ENCODE measurements at places on chromosomes 7 and 10.

DNA sequence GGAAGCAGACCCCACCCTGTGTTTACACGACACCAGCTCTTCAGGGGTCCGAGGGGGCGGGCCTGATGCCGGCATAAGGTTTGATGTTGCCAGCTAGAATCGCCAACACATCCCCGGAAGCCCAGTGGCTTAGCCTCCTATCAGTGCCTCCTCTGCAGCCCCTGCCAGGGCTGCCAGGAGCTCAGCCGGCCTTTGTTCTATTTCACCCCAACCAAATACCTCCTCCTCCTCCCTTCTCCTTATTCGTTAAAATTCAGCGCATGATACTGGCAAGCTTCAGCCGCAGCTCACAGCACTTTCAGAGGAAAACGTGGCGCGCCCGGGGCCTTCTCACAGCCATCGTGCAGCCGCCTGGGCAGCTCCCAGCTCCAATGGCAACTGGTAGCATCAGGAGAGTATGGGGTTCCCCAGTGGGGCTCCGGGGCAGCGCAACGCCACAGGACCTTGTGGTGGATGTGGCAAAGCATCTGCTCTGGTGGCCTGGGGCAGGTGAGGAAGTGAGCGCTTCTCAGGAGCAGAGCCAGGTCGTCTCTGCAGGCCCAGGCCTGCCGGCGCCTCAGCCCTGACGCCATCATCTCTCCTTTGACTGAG lies 176.4 kb upstream of the RHEB start:
- DNase-seq: no peak

- no peak for DNase-seq
These were observed 319 bp upstream of the GATA3 start for GRCh38 chr10:8054244-8054493.

DNA sequence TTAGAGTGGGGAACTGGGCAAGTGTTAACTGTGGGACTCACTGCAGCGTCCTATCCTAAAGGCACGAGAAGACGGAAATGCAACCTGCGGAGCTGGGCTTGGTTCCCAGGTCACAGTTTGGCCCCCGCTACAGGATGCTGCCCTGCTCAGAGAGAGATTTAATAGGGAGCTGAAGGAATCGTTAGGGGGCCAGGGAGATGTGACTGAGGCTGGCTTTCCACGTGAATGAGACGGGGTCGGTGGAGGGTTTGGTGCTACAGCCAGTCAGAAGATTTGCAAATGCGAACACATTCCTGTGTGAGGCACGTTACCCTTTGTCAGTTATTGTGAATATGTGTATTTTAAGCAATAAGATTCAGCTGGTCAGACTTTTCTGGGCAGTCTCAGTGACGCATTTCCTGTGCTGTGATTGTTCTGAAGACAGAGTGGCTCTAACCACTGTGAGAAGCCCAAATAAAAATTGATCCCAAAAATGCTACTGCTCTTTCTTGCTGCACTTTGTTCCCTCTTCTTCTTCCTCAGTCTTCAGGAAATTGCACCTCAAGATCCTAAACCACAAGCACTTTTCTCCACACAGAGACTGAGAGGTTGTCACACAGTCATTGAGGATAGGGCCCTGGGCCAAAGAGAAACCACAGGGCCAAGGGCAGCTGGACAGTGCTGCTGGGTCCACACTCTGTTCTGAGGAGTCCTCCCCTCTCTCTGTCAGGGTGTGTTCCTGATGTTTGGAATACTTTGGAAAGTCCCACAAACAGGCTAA lies 21.2 kb downstream of the CYP17A1 start:
- DNase-seq: no peak

- DNase-seq: no peak
These were observed 14.8 kb downstream of the ATG9B start for GRCh38 chr7:151009327-151010036.

GRCh38 chr7:68314208-68314607 lies 1284.1 kb upstream of the AUTS2 start:
- DNase-seq: no peak

GRCh38 chr10:497898-498451 lies 191.5 kb downstream of the DIP2C start:
- no peak for DNase-seq

GRCh38 chr7:43649755-43650274 lies 66.9 kb downstream of the STK17A start:
- peak; percentile 76 for DNase-seq

GRCh38 chr10:75234683-75235374 lies 928 bp downstream of the COMTD1 start:
- no peak for DNase-seq

GRCh38 chr7:143979998-143980397 lies 20.1 kb upstream of the OR6B1 start:
- no peak for DNase-seq

DNA sequence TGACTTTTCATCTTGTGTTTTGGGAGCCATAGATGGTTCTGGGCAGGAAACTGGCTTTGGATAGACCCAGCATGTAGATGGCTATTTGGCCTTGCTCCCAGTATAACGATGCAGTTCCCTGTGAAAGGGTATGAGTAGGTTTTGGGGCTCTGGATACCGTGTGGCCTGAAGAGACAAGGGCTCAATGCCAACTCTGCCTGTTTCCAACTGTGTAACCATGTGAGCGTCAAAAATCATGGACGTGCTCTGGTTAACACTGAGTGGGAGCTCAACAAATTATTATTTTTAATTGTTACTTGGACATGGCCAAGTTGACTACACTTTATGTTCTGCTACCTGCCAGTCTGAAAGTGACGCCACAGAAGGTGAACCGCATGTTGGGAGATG lies 41.8 kb downstream of the EGFR start:
- no peak for DNase-seq

- DNase-seq: no peak
These were observed 234.8 kb downstream of the TRIL start for GRCh38 chr7:28723336-28723735.

- no peak for DNase-seq
These were observed 52.0 kb downstream of the RAB11FIP2 start for GRCh38 chr10:117994771-117995170.

DNA sequence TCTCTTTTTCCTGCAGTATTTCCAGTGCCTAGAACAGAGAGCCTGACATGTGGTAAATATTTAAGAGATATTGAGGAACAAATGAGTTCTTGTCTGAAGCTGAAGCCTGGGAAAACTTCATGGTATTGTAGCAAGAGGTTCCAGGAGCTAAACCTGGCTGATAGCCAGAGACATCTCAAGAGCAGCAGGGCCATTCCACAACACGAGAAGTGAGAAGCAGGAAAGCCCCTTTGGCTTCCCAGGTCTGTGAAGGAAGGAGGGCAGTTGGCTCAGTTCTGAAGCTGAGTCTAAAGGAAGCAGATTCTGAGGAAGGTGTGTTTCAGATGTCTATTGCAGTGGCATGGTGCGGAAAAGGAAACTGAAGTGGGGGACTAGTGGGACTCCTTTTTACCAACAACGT lies 63.8 kb upstream of the FAM204A start:
- DNase-seq: no peak

DNA sequence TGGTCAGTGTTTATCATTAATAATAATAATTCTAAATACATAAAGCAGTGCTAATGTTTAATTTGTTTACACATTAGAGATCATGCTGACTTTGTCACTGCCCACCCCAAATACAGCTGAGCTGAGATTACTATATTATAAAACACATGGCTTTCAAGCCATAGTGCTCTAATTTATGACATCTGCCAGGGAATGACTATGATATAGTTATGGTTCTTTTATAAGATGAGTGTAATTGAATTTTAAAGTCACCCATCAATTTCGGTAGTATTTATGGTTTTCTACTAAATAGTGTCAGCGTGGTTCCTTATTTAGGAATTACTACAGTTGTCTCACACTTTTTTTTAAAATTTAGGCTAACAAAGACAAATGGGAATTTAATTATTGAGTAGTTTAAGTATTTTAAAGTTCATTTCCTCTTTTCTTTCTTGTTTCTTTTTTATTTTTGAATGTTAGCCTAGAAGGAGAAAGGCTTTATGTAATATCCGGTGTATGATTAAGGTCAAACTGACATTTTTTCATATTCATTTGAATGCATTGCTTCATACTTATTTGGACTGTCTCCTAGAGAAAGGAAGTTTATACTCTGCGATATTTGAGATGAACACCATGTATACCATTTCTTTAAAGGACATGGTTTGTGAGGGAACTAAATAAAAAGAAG lies 3.9 kb downstream of the CDK14 start:
- no peak for DNase-seq

- DNase-seq: no peak
These were observed 533.4 kb downstream of the TCERG1L start for GRCh38 chr10:130778166-130778545.

DNA sequence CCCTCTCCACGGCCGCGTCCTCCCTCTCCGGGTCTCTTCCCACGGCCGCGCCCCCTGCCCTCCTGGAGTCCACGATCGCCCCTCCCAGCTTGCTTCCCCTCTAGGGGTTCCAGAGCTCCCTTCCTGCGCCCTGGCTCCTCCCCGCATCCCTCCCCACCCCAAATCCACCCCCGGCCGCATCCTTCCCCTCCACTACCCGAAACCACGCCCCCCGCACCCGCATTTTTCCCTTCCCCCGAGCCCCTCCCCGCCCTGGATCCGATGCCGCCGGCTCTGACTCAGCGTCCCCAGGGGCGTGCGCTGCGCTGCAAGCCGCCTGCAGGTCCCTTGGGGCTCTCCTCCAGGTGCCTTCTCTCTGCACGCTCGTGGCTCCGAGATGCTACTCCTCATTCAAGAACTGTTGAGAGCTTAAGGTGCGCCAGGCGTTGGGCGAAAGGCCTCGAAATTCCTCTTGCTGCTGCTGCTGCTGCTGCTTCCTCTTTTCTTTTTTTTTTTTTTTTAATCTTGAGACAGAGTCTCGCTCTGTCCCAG lies 372 bp upstream of the TMEM130 start:
- DNase-seq: no peak

DNA sequence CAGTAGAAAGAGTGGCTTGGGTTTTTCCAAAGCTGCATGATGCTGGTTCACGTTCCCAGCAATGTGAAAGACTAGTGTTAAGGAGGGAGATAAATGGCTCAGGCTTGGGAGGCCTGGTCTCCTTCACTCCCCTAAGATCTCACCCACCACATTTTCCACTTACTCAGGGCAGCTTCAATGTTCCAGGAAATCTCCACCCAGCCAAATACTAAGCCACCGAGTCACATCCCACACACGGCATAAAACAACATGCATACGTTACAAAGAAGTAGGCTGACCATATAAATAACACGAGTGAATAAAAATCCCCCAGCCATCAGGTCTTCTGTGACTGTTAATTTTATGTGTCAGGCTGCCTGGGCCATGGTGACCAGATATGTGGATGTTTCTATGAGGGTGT lies 303.5 kb downstream of the SFMBT2 start:
- DNase-seq: no peak

DNA sequence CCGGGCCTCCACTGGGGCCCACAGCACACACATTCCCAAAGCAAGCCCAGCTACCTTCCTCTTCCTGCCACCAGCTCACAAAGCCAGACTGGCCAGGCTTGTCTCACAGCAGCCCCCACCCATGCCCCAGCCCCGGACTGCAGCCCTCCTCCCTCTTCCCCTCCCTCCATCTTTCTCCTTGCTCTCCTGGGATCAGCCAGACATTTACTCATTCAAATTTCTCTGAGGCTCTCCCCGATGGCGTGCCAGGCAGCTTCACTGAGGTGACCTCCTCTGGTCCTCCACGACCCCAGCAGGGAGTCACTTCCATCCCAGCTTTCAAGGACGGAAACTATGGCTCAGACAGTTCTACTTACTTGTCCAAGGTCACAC lies 187.5 kb downstream of the GRID1 start:
- DNase-seq: no peak

- no peak for DNase-seq
These were observed 73.8 kb upstream of the EFCAB10 start for GRCh38 chr7:105655067-105655466.

- DNase-seq: peak; percentile 27
These were observed 10.7 kb upstream of the HOXA13 start for GRCh38 chr7:27210441-27211083.

GRCh38 chr7:149781921-149782320 lies 8.5 kb upstream of the ZNF467 start:
- no peak for DNase-seq

DNA sequence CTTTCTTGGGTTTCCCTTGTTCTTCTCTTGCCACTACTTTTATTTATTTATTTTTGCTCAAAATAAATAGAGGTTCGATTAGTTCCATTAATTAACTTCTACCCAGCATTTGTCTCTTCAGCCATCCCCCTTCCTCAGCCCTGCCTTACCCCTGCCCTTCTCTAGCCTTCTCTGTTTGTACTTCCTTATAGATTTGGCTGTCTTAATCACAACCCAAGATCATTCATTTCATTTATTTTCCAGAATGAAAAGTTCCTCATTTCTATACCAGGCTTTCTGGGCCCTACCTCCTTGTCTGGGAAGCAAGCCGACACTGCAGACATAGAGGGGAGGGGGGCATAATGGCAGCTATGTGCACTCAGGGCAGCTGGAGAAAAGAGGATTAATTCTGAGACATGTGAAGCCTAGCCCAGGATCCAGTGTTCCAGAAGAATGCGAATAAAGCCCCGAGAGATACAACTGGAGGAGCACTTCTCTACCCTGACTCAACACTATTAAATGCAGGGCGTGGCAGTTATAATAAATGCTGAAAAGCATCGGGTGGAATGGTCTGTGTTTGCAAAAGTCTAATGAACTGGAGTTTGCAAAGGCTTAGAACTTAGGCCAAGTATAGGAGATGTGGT lies 6.4 kb upstream of the PDCD4 start:
- DNase-seq: no peak

GRCh38 chr10:86856156-86856555 lies 99.7 kb downstream of the BMPR1A start:
- no peak for DNase-seq

- DNase-seq: no peak
These were observed 93.4 kb downstream of the RTKN2 start for GRCh38 chr10:62175251-62175650.

DNA sequence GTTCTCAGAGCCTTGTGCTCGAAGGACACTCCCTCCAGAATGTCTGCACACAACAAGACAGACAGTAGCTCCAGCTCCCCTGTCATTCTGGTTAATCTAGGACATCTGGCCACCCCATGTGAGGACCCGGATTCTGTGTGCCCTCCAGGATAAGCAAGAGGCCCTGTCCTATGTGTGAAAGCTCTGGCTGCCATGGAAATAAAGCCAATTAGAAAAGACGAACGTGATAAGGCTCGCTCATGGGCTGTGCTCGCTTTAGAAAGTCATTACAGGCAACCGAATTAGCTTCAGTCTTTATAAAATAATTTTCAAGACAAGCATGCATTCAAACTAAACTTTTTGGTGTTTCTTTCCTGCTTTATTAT lies 263.4 kb downstream of the INHBA start:
- DNase-seq: no peak

- DNase-seq: no peak
These were observed 49.5 kb upstream of the ZNF138 start for GRCh38 chr7:64744680-64745079.

- no peak for DNase-seq
These were observed 11.7 kb downstream of the MAP3K8 start for GRCh38 chr10:30445711-30446110.

GRCh38 chr7:135190703-135191102 lies 20.2 kb upstream of the CYREN start:
- DNase-seq: no peak

GRCh38 chr7:102122026-102122425 lies 164.6 kb upstream of the SH2B2 start:
- peak; percentile 41 for DNase-seq

GRCh38 chr7:150385302-150385723 lies 6.2 kb downstream of the ZNF775 start:
- no peak for DNase-seq

Measured in RCC 7860 (cell line).